GM23338 (cell line): ENCODE measurements at places on chromosomes 16 and 17. TPM values are rescaled to one million over a fixed set of nuclear protein-coding genes. Genes with fewer than 3 reads are reported as not detected.

DNA sequence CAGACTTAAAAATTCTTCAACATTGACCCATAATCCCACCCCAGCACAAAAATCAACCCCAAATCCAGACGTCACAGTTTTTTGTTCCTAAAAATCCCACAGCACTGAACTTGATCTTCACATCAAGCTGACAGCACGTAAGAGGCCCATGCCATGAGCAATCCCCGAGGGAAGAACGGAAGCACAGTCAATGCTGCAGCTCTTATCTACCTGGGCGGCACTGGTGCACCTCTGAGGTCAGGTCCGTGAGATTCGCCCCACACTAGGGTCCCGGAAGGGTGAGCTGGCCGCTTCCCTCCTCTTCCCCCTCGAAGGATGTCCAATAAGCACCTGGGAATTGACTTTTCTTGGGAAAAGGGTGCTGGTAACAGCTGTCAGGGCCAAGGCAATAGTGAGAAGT lies 11.3 kb upstream of the ITGAE start:
- H3K4me1 ChIP-seq = no peaks in the 10 kb centered on the region
- 0 out of 2 replicates have a peak overlapping the region, but pooled peaks have one; percentile 32 for H3K27ac ChIP-seq
- H3K27me3 ChIP-seq = no peaks in the 10 kb centered on the region
- peaks cover 50% of the 10 kb centered on the region for H3K36me3 ChIP-seq

DNA sequence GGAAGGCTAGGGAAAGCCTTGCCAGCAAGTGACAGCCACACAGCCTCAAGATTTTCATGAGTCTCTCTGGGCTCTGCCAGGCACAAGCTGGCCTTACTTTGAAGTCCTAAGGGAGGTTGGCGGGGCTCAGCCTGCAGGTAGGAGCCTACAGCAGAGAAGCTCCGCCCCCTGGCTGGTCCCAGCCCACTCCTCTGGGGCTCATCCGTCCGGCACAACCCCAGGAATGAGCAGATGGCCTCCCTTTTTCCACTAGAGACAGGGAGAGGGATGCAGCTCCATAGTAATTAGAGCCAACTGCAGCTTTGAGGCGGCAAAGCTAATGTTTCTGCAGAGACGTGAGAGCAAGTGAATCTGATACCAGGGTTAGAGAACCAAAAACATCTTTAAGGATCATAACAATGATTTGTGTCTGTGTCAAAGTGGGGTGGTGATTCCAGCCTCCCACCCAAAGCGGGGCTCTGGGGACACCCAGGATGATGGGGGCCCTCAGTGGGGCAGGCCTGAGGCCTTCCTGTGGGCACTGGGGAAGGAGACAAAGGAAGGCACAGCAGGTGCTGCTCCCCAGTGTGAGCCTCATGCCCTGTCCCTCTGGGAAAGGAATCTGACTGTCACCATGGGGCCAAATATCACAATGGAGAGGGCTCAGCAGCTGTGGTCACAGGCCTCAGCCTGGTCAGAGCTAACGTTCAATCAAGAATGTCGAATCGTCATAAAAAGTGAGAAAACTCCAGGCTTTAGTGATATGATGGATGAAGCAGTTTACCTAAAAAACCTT lies 61.5 kb downstream of the RBFOX3 start:
- no peak overlapping the region for H3K4me3 ChIP-seq
- no peaks in the 10 kb centered on the region for H3K36me3 ChIP-seq
- peak; percentile 56 for DNase-seq
- no peaks in the 10 kb centered on the region for H3K27me3 ChIP-seq

DNA sequence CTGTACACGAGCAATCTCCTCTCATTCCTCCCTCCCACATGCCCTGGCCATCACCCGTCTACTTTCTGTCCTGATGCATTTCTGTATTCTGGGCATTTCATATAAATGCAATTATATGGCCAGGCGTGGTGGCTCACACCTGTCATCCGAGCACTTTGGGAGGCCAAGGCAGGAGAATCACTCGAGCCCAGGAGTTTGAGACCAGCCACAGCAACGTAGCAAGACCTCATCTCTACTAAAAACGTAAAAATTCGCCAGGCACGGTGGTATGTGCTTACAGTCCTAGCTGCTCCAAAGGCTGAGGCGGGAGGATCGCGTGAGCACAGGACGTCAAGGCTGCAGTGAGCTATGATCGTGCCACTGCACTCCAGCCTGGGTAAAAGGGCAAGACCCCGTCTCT lies 4.8 kb downstream of the MEAK7 start:
- H3K4me1 ChIP-seq = peaks cover 4% of the 10 kb centered on the region
- H3K4me3 ChIP-seq = no peak overlapping the region
- H3K27ac ChIP-seq = no peak overlapping the region
- DNase-seq = no peak
- H3K36me3 ChIP-seq = peaks cover 8% of the 10 kb centered on the region

- H3K4me1 ChIP-seq = no peaks in the 10 kb centered on the region; the same call in 1 of the 2 replicates
- no peaks in the 10 kb centered on the region for H3K36me3 ChIP-seq
- no peak for DNase-seq
- no peaks in the 10 kb centered on the region for H3K27me3 ChIP-seq
- no peak overlapping the region for H3K4me3 ChIP-seq
These were observed 353.2 kb downstream of the MAF start for GRCh38 chr16:79247386-79247785.

DNA sequence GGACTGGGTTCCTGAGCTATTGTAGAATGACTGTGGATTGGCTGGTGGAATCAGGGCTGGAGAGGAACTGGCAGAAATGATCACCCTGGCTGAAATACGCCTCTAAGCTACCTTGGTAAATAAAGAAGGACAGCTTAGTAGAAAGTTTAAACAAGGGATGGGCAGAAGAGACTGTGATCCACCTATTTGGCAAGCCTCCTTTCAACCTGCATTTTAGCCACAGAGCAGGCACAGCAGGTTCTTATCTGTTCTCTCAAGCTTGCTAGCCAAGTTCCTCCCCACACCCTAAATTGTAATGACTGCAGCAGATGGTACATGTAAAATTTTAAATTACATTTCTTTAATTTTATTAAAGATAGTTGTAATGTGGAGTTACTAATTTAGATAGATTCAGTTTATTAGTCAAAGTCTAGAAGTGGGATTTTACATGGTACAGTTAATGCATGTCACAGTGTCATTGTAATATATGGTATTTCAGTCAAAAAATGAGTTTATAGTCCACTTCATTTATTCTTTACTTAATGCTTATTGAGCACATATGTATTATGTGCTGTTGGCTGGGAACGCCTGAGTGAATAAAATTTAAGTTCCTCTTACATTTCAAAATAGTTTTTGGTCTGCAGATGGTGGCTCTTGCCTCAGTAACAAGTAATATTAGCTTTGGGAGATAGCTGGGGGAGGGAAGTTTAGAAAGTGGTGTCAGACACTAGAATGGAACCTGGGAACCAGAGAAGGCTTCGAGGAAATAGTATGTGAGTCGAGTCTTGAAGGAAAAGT lies 11.2 kb downstream of the EPN2 start:
- no peaks in the 10 kb centered on the region for H3K27me3 ChIP-seq
- no peaks in the 10 kb centered on the region for H3K36me3 ChIP-seq
- DNase-seq = no peak
- H3K4me1 ChIP-seq = no peaks in the 10 kb centered on the region; the same call in 1 of the 2 replicates

GRCh38 chr16:4415538-4416199 lies 727 bp downstream of the CORO7 start:
- peak overlapping the region; percentile 84 for H3K4me3 ChIP-seq
- DNase-seq = peak; percentile 69
- H3K27me3 ChIP-seq = no peaks in the 10 kb centered on the region
- no peak overlapping the region for H3K27ac ChIP-seq

GRCh38 chr16:8966817-8967131 lies 3.1 kb upstream of the USP7 start:
- peaks cover 19% of the 10 kb centered on the region for H3K27me3 ChIP-seq
- peak overlapping the region; percentile 29 for H3K27ac ChIP-seq
- DNase-seq = no peak
- peaks cover 37% of the 10 kb centered on the region for H3K4me1 ChIP-seq
- H3K4me3 ChIP-seq = peak overlapping the region; percentile 26; the same call in 1 of the 2 replicates

- no peaks in the 10 kb centered on the region for H3K27me3 ChIP-seq
- no peak overlapping the region for H3K27ac ChIP-seq
- H3K4me1 ChIP-seq = no peaks in the 10 kb centered on the region
- no peaks in the 10 kb centered on the region for H3K36me3 ChIP-seq
These were observed 8.1 kb downstream of the MEIOB start for GRCh38 chr16:1863681-1864460.

GRCh38 chr16:27234171-27234570 lies 30.8 kb downstream of the KDM8 start:
- no peaks in the 10 kb centered on the region for H3K27me3 ChIP-seq
- H3K27ac ChIP-seq = no peak overlapping the region
- H3K36me3 ChIP-seq = no peaks in the 10 kb centered on the region
- H3K4me3 ChIP-seq = no peak overlapping the region

GRCh38 chr17:47295037-47295873 lies 28.5 kb upstream of the EFCAB13 start:
- H3K4me3 ChIP-seq = no peak overlapping the region
- peaks cover 5% of the 10 kb centered on the region; the same call in 1 of the 2 replicates for H3K4me1 ChIP-seq
- DNase-seq = no peak
- no peaks in the 10 kb centered on the region for H3K36me3 ChIP-seq
- peaks cover 7% of the 10 kb centered on the region; the same call in 1 of the 2 replicates for H3K27me3 ChIP-seq
- no peak overlapping the region for H3K27ac ChIP-seq

DNA sequence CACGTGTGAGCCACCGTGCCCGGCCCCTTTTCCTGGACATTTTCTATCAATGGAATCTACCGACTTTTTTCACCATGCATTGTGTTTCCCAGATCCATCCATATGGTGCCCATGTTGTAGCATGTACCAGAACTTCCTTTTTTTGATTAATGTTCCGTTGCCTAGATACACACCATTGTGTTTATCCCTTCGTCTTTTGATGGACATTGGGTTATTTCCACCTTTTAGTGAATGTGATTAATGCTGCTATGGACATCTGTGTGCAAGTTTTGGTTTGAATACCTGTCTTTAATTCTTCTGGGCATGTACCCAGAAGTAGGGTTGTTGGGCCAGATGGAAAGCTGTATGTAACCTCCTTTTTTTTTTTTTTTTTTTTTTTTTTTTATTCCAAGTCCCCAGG lies 79.8 kb downstream of the NT5M start:
- H3K27me3 ChIP-seq = no peaks in the 10 kb centered on the region
- no peaks in the 10 kb centered on the region for H3K36me3 ChIP-seq
- no peak overlapping the region for H3K27ac ChIP-seq
- no peak for DNase-seq

- H3K4me1 ChIP-seq = peaks cover 5% of the 10 kb centered on the region
- no peak overlapping the region for H3K27ac ChIP-seq
- H3K36me3 ChIP-seq = no peaks in the 10 kb centered on the region
These were observed 3.3 kb upstream of the COG1 start for GRCh38 chr17:73189417-73190099.

The TM4SF5 gene
- total RNA-seq = not detected in 2 replicates

The ERBB2 gene
- 193 and 196 TPM in 2 replicates for total RNA-seq

The KRTAP2-3 gene
- not detected in 2 replicates for total RNA-seq

The CSH1 gene
- total RNA-seq = not detected in 2 replicates

The ZNF469 gene
- 1.4 and 1.9 TPM in 2 replicates for total RNA-seq

The RDM1 gene
- 3.9 and 5.2 TPM in 2 replicates for total RNA-seq

The NPIPB5 gene
- total RNA-seq = 271 and 308 TPM in 2 replicates
